ENCODE measurements at places on chromosomes 7 and 10.

DNA sequence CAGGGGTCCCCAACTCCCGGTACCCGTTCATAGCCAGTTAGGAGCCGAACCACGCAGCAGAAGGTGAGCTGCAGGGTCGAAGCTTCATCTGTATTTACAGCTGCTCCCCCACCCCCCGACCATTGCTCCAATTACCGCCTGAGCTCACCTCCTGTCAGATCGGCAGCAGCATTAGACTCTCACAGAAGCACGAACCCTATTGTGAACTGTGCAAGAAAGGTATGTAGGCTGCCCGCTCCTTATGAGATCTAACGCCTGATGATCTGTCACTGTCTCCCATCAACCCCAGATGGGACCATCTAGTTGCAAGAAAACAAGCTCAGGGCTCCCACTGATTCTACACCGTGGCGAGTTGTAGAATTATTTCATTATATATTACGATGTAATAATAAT is 14.6 kb upstream of the AZGP1 start:
- no peak for DNase-seq

- DNase-seq, result no peak
Observed at GRCh38 chr7:120675076-120675475, 182.9 kb downstream of the TSPAN12 start.

- no peak for DNase-seq
Observed at GRCh38 chr10:100104300-100104699, 22.6 kb upstream of the CPN1 start.

DNA sequence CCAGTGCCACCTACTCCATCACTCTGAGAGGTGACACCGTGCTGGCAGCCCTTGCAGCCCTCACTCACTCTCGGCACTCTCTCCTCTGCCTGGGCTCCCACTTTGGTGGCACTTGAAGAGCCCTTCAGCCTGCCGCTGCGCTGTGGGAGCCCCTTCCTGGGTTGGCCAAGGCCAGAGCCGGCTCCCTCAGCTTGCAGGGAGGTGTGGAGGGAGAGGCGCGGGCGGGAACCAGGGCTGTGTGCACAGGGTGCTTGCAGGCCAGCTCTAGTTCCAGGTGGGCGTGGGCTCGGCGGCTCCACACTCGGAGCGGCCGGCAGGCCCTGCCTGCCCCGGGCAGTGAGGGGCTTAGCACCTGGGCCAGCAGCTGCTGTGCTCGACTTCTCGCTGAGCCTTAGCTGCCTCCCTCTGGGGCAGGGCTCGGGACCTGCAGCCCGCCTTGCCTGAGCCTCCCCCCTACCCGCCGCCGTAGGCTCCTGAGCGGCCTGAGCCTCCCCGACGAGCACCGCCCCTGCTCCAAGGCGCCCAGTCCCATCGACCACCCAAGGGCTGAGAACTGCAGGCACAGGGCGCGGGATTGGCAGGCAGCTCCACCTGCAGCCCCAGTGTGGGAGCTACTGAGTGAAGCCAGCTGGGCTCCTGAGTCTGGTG is 48.7 kb upstream of the SLC35G1 start:
- no peak for DNase-seq

DNA sequence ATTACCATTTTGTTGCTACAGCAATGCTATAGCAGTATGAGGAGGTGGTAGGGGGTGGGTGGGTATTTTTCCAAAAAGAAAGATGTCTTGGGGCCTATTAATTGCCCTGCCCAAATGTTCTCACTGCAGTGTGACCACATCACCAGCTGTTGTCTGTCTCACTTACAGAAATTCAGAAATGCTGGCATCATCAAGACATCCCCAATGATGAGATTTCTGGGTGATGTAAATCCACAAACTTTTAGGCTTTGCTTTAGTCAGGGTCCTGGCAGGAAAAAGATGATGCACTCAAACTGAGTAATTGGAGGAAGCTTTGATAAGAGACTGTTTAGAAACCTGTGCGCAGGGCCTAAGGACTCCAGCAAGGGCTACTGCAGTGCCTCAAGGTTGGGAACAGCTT is 56.2 kb upstream of the OPN4 start:
- DNase-seq, result no peak

GRCh38 chr7:112452102-112452888 is 2.0 kb downstream of the IFRD1 start:
- DNase-seq, result peak; percentile 49

GRCh38 chr7:98251231-98251600 is 816 bp downstream of the TECPR1 start:
- no peak for DNase-seq

All from AML-193 (cell line).